ENCODE measurements at places on chromosomes 4 and X.
A peak's percentile ranks its signal among the peaks of the same experiment; 100 is the strongest.

DNA sequence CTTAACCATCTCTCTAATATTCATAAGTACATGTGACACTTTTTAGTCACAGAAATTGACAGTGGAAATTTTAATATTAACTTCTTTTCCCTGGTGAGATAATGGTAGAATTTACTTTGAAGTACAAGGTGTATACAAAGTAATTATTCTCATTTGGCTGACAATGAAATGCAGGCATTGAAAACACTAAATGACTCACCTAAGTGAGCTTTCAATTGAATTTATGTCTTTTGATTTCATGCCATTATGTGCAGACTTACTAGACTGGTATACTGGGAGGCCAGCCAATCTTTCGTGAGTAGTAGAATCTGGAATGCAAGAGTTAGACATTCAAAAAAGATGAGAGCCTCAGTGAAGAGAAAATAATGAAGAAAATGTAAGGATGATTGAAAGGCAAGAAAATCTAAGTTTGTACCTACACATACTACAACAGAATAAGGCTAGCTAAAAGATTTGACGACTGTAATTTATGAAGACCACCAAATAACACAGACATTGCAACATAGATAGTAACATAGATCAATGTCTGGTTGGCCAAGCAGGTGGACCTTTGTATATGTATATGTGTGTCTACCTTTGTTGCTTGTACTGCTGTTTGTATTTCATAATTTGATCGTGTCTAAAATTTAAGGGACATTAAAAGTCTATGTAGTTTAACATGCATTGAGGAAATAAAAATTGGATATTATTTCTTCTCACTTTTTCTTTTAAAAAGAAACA lies 459.7 kb downstream of the IL15 start:
- DNase-seq = peak; percentile 94

GRCh38 chr4:160894809-160895208 lies 1269.0 kb downstream of the FSTL5 start:
- DNase-seq = no peak

DNA sequence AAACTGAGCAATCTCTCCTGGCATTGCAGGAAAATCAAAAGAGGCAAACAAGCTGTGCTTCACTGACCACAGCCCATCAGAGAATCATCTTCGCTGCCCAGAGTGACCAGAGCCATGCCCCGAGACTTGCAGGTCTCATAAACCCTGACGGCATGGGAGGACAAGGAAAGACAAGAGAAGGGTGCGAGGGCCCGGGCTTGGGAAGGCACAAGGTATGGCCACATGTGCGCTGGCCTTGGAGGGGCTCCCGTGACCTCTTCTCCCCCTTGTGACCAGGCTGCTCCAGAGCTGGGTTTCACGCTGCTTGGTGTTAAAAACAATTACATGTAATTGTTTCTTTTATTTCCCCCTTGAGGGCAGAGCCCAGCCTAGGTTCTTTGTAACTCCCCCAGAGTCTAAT lies 20.8 kb downstream of the DCTD start:
- no peak for DNase-seq

GRCh38 chr4:95987851-95988250 lies 148.0 kb downstream of the PDHA2 start:
- DNase-seq = no peak

- peak; percentile 70 for DNase-seq
Measured at GRCh38 chr4:37977471-37978247, 17.5 kb downstream of the PTTG2 start.

GRCh38 chrX:12770440-12770839 lies 20.8 kb upstream of the PRPS2 start:
- peak; percentile 20 for DNase-seq
